ENCODE measurements at places on chromosomes 3 and 15.

GRCh38 chr3:33787328-33788009, 11.0 kb upstream of the PDCD6IP start:
- DNase-seq: peak; percentile 50

DNA sequence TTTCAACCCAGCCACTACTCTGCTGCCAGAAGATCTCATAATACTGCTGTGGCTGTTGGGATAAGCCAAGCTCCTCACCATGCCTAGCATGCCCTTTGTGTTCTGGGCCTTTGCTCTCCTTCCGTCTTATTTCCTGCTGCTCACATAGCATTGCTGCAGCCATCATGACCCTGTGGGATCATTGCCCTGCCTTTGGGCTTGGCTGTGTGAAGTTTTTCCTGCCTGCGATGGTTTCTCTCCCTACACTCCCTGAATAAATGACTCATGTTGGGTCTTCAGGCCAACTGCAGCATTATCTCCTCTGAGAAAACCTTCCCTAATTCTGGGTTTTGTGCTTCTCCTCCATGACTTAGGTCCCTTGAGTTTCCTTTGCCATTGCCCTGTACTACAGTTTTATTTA, 20.8 kb upstream of the TRA2B start:
- no peak for DNase-seq

DNA sequence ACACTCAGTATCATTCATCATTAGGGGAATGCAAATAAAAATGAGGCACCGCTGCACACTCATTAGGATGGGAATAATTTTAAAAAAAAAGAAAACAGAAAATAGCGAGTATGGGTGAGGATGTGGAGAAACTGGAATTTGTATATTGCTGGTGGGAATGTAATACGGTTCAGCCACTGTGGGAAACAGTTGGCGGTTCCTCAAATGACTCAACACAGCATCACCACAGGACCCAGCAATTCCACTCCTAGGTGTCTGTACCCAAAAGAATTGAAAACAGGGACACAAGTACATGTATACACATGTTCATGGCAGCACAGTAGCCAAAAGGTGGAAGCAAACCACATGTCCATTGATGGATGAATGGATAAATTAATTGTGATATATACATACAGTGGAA, 35.2 kb upstream of the RFTN1 start:
- no peak for DNase-seq

DNA sequence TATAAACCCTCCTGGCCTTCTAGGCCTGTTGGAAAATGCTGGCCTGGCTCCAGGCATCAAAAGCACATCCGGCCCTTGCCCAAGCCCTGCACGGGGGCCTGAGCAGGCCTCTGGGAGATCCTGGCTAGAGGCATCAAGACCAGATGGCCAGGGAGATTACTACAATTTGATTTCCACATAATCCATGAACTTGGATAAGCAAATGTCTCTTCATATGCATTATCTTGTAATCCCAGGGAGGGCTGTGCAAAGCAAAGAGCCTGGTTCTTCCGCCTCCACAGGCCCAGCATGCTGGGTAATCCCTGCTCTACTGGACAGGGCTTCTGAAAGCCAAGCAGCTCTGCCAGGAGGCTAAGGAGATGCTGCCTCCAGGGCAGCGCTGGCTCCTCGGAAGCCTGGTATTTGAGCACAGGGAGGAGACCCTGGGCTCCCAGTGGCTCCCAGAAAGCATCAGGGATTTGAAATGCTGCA, 18.2 kb downstream of the MRPL46 start:
- no peak for DNase-seq

GRCh38 chr3:196706731-196707130, 5.3 kb downstream of the CEP19 start:
- no peak for DNase-seq
